Activated T-helper 1 cell treated with Interleukin-2 at 50 U/mL for 16 hours (primary cell): ENCODE measurements at places on chromosomes 4 and X.

DNA sequence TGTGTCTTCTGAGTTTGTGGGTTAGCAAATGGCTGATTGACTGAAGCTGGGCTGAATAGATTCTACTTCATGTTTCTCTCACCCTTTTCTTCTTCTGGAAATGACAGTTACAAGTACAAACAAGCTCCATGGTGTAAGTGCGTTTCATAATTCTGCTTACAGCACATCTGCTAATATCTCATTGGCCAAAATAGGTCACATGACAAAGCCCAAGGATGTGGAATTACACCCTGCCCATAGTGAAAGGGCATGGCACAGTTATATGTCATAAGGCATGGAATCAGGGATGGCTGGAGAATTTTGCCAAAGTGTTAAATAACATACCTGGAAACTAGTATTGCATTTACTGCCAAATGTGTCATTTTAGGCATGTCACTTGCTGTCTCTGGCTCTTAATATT lies 327.2 kb downstream of the NKX6-1 start:
- no peak for DNase-seq

DNA sequence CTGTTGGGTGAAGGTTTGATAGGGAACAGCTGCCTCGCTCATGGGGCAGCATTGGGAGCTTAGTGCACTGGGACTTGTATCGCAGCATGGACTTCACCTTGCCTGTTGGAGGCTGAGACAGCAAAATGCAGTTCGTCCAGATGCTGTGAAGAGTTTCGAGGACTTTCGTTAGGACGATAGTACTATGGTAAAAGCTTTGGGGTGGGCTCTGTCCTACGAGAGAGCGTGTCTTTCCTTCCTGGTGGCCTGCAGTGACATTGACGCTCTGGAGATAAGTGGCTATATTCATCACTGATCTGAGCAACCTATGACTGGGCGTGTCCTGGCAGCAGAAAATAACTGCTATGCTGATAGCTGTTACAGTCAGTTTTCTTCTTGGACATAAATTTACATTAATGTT lies 44.8 kb downstream of the ARHGAP10 start:
- no peak for DNase-seq

DNA sequence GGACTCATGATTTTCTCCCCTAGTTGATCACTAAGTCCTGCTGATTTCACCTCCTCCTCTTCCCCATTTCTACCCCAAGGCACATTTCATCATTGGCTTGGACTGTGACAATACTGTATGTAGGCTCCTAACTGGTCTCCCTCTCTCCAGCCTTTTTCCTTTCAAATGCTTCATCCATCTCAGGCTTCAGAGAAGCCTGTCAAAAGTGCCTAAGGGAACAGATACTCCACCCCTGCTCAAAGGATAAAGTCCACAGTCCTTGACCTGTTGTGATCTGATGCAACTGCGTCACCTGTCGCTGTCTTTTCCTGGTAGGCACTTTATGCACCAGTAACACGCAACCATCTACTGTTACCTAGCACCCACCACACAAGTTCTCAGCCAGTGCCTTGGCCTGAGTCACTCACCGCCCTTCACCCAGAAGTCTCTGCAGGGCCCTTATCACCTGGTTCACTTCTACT lies 12.8 kb downstream of the SCARB2 start:
- no peak for DNase-seq

DNA sequence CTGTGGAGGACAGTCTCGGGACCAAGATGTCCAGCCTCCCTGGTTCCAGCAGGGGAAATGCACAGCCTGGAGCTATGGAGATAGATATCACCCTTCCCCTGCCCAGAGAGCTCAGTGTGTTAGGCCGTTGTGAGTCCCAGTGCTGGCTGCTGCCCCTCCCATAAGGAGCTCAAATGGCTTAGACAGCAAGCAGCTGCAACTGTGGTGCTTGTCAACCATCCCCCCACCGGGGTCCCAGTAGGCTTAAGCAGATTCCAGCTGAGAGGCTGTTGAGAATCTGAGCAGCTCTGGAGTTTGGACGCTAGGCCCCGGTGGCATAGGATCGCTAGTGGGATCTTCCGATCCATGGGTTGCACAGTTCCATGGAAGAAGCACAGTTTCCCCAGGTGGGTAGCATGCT lies 181.8 kb upstream of the POF1B start:
- DNase-seq: no peak

DNA sequence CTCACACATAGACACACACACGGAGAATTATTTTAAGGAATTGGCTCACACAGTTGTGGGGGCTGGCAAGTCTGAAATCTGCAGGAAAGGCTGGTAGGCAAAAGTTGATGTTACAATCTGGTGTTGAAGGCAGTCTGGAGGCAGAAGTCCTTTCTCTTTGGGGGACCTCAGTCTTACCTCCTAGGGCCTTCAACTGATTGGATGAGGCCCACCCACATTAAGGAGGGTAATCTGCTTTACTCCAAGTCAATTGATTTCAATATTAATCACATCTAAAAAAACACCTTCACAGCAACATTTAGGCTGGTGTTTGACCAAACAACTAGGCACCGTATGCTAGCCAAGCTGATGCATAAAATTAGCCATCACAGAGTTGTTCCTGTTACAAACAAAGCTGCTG lies 10.7 kb downstream of the MGST2 start:
- DNase-seq: no peak

- no peak for DNase-seq
Measured at GRCh38 chr4:73208376-73208775, 50.2 kb downstream of the ANKRD17 start.

DNA sequence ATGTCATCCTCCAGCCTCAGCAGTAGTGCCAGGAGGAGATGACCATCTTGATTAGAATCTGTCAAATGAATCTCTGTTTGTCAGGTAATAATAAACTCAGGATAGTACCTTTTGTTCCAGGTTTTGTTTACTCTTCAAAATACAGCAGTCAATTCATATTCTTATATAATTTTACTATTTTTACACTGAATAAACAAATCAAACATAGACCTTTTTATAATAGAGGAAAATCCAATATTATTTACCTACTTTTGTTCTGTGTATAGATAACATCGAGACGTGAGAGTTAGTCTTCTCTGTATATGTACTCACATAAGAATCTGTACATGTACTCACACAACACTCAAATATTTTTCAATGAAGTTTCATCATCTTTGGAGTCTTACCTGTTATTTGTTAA lies 365.4 kb upstream of the EPHA5 start:
- no peak for DNase-seq

DNA sequence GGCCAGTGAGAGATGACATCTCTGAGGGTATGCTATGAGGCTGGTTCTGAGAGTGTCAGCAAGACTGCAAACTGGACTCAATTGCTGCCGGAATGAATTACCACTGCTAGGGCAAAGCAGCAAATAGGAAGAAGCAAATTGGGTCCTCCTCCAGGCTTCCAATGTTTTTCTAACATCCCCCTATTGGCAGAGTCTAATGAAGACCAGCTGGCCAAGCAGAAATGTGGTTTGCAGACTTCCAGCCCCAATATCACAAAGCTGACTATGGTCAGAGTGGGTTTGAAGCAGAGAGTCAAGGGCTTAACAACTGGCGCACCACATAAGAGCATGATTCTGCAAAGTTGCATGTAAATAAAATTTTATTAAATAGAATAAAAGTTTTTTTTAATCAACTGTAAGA lies 225.4 kb upstream of the GLRA2 start:
- no peak for DNase-seq

DNA sequence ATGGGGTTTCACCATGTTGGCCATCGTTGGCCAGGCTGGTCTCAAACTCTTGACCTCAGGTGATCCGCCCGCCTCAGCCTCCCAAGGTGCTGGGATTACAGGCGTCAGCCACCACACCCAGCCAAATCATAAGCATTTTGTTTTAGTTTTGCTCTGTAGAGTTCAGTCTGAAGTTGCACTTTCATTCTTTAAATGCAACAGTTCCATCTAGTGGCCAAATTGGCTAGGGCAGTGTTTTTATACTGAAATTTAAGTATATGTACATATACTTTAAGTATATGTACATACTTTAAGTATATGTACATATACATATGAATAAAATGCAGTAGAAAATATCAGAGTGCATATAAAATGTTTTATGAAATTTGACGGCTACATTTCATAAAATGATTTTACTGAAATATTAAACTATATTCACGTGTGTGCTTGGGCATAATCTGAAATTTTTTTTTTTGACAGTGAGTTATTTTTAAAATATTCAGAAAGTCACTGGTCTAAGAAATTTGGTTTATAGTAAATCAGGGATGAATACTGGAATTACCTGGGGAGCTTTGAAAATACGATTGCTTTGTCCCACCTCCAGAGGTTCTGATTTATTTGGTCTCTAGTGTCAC lies 145.5 kb downstream of the NWD2 start:
- DNase-seq: no peak

- no peak for DNase-seq
Measured at GRCh38 chrX:117995378-117995777, 121.2 kb downstream of the KLHL13 start.

DNA sequence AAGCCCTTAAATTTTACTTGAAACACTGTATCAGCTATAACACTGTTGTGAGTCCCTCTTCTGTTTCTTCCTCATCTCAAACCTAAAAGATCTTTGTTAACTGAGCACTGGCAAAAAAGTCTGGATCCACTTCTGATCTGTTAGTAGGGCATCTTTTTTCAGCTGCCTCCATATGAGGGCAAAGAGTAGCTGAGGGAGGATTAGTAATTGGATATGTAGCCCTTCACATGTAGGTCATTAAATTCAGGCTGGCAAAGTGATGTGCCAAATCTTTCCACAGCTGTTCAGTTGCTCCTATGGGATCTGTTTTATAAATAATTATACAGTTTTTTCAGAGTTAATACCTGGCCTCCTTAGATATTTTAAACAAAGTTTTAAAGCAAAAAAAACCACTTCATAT lies 1.1 kb upstream of the TRMT10A start:
- no peak for DNase-seq

- no peak for DNase-seq
Measured at GRCh38 chr4:163768014-163768413, 273.5 kb downstream of the TMA16 start.

GRCh38 chrX:117839544-117839943 lies 277.1 kb downstream of the KLHL13 start:
- no peak for DNase-seq

DNA sequence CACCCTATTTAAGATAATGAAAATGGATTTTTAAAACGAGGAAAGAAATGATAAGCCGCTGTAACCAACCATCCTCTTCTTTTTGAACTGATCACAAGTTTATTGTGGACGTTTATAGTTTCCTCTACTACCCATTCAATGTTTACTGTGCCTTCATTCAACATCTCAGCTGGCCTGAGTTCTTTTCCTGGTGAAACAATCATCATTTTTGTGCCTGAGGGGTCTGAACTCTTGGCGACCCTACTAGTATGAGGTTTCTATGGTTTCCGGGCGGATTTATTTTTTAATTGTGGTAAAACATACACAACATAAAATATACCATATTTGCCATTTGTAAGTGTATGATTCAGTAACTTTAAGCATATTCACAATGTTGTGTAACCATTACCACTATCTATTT lies 100.7 kb downstream of the SPRY1 start:
- DNase-seq: no peak

GRCh38 chr4:78667764-78668163 lies 108.4 kb upstream of the BMP2K start:
- no peak for DNase-seq

- DNase-seq: no peak
Measured at GRCh38 chrX:44514272-44514671, 28.4 kb downstream of the FUNDC1 start.

GRCh38 chr4:33725861-33726260 lies 2518.5 kb downstream of the ARAP2 start:
- DNase-seq: no peak

DNA sequence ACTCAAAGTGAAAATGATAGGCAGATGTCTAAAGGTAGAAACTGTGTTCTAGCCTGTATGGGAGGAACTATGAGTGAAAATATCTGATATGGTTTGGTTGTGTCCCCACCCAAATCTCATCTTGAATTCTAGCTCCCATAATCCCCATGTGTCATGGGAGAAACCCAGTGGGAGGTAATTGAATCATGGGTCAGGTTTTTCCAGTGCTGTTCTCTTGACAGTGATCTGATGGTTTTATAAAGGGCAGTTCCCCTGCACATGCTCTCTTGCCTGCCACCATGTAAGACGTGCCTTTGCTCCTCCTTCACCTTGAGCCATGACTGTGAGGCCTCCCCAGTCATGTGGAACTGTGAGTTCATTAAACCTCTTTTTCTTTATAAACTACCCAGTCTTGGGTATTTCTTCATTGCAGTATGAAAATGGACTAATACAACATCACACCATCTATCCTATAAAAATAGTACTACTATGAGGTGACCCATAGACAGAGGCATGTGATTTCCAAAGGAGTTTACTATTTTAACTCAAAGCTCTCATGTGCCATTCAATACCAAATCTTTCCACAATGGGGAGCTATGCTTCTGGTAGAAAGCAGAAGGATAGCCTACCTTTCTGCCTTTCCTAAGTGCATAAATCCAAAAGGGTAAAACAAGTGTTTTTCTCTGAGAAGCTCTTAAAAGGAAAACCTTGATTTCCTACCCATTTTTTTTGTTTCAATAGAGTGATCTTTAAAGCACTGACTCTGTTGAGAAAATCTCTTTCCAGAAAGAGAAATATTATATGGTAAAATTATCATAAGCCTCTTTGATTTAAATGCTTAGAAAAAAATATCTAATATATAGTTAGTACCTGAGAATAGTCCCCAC lies 38.8 kb downstream of the SEC31A start:
- no peak for DNase-seq

- no peak for DNase-seq
Measured at GRCh38 chr4:23401572-23401971, 488.3 kb downstream of the PPARGC1A start.

GRCh38 chr4:123747016-123747415 lies 350.4 kb downstream of the SPRY1 start:
- DNase-seq: no peak

GRCh38 chrX:150357790-150358189 lies 5.3 kb upstream of the MAMLD1 start:
- no peak for DNase-seq

DNA sequence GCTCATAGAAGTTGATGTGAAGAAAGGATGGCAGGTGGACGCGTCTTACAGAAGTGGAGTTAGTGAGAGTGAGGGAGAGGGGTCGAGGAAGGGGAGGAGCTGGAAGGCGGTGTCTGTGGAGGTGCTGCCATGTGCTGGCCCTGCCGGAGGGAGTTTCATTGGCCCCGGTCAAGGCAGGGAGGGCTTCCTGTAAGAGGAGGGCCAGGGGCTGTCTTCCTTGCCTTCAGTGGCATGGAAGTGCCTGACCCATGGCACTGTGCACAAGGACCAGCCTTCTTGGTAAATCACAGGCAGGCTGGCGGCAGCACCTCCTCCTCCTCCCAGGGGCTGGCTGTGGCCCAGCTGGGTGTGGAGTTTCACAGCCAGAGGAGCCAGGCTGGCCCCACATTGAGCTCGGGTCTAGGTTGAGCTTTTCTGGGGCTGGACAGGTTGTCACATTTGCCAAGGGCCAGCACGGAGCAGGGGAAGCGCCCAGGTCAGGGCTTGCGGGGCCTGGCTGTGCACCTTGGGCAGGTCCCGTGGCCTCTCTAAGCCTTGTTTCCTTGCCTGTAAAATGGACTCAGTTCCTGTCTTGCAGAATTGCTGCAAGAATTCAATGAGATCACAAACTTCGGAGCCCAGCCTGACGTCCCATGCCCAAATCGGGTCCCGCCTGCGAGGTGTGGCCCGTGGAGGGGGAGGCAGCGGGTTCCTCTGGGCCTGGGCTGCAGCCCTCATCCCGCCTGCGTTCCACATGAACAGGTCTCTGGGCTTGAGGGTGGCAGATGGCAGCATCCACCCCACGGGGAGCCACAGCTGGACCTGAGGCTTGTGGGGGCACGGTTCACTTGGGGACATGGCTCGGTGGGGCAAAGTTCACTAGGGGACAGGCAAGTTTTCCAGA lies 7.0 kb downstream of the HTRA3 start:
- no peak for DNase-seq

- no peak for DNase-seq
Measured at GRCh38 chr4:153645183-153645582, 38.9 kb upstream of the TLR2 start.

- no peak for DNase-seq
Measured at GRCh38 chr4:109703664-109704361, 568 bp upstream of the CASP6 start.
